Muscle of leg (tissue), 16 donors: ENCODE measurements at places on chromosomes 2 and 18.

DNA sequence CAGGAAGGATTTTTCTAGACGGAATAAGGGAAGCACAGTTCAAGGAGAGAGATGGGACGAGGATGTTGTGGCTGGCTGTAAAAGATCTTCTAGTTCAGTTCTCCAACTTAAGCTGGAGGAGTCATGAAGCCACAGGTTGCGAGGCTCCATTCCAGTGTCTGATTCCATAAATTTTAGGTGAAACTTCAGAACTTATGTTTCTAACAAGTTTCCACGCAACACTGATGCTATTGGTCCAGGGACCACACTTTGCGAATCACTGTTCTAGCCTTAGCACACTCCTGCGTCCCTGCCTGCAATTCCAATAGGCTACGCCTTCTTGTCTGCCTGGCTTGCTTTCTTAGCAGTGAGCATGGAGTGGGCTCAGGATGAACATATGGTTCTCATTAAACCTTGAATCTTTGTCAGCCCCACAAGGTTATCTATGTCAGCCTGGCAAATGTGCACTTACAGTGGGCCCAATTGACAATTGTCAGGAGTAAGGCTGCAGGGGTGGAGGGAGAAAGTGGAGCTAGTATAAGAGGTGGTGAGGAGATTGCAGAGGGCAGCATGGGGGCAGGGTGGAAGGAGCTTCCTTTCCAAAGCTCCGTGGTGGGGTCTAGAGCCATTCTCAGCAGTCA, 438.1 kb upstream of the ST6GAL2 start:
- peak; percentile 80 for DNase-seq

- peak; percentile 49 for DNase-seq
Measured at GRCh38 chr2:11534746-11535484, 1.1 kb downstream of the GREB1 start.

GRCh38 chr2:221999166-221999565, 299.6 kb downstream of the PAX3 start:
- no peak for DNase-seq

- peak; percentile 54 for DNase-seq
Measured at GRCh38 chr2:100730290-100730868, 89.6 kb upstream of the NPAS2 start.

GRCh38 chr2:216535454-216535995, 36.9 kb downstream of the RPL37A start:
- DNase-seq, result peak; percentile 69

DNA sequence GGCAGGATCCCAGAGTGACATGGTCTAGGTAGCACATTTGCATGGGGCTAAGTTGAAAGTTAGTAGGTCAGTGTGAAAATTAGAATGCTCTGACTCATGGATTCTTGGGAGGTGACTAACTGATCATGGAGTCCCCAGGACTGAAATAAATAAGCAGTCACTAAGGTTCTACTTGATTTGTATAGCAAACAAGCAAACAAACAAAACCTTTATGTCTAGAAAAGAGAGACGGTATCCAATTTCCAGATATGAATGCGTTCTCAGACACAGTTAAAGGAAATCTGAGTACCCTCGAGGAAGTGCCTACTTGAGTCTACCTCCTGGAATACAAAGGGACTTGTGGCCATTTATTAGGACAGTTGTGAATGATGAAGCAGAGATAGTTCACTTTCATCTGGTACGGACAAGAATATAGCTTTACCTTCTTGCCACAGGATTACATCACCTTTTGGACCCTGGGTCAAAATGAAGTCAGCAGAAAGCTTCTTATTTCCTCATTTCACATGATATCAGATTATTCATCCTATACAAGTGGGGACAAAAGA, 54.3 kb upstream of the AGPS start:
- no peak for DNase-seq

DNA sequence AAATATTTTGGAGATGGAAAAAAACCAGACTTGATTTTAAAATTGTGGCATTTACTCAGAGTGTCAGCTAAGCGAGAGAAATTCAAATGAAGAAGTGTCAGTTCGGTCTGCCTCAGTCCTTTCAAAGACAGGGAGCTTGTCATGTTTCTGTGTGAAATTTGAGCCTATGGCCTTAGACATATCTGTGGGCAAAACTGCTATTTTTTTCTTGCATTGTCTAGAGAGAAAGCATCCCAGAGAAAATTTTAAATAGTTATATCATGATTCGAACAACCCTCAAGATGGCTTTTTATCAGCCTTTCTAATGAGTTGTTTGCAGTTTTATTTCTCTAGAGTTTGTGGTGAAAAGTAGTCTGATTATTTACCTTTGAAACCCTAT, 50.2 kb upstream of the KCNE4 start:
- no peak for DNase-seq

- no peak for DNase-seq
Measured at GRCh38 chr2:119950966-119951365, 61.9 kb upstream of the EPB41L5 start.

GRCh38 chr2:185284696-185285095, 453.9 kb upstream of the FSIP2 start:
- no peak for DNase-seq

- DNase-seq, result peak; percentile 82
Measured at GRCh38 chr2:84881581-84882413, 913 bp upstream of the TRABD2A start.

GRCh38 chr2:20145497-20146193, 79.3 kb downstream of the SDC1 start:
- DNase-seq, result no peak

DNA sequence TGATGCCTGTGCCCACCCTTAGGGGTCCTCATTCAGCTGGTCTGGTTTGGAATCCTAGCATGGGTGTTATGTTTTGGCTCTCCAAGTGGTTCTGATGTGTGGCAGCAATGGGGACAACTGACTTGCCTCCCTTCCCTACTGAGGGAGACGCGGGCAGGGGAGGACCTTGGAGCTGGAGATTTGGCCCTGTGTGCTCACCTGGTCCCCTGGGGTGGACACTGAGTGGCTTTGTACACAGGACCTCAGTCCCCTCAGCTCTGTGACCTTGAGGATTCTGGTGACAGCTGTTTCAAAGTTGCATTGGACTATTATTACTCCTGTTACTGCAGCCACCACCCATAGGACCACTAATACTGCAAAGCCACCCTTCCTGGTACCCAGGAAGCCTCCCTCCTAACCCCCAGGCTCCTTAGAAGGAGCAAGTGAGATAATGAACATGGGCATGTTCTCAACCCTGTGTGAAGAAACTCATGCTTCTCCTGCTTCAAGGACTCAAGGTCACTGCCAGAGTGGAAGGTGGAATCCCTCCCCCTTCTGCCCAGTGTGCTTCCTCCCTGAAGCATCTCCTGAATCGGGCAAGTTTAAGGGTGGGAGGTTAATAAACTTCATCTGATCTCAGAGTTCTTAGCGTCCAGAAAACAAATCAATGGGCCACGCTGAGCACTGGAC, 26.5 kb downstream of the TMEM182 start:
- DNase-seq, result no peak

DNA sequence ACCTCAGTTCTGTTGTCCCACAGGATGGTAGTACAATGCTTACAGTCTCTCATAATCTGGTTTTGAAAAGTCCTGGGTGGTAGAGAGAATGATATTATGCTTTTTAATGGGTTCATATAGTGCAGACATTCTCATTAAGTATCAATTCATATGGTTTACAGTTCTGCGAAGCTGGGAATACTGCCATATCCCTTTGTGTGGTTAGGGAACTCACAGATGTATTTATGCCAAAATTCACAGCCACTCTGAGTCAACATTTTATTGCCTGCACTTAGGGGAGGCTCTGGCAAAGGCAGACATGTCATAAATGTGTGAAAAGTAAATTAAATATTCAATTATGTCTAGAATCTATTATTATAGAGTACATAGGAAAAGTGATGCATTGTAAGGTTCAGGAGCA, 808.2 kb downstream of the SUCLG1 start:
- peak; percentile 34 for DNase-seq

DNA sequence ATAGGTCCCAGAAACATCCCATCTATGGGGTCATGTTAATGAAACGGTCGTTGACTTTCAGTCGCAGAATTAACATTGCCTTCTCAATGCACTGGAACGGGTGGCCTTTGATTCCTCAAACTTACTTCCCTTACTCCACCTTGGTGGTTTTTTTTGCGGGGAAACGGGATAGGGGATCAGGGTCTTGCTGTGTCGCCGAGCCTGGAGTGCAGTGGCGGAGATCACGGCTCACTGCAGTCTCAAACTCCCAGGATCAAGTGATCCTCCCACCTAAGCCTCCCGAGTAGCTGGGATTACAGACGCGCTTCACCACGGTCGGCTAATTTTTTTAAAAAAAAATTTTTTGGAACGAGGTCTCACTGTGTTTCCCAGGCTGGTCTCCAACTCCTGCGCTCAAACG, 754 bp downstream of the ATG16L1 start:
- peak; percentile 11 for DNase-seq

GRCh38 chr2:187125318-187125717, 276.3 kb upstream of the ZSWIM2 start:
- DNase-seq, result peak; percentile 78

DNA sequence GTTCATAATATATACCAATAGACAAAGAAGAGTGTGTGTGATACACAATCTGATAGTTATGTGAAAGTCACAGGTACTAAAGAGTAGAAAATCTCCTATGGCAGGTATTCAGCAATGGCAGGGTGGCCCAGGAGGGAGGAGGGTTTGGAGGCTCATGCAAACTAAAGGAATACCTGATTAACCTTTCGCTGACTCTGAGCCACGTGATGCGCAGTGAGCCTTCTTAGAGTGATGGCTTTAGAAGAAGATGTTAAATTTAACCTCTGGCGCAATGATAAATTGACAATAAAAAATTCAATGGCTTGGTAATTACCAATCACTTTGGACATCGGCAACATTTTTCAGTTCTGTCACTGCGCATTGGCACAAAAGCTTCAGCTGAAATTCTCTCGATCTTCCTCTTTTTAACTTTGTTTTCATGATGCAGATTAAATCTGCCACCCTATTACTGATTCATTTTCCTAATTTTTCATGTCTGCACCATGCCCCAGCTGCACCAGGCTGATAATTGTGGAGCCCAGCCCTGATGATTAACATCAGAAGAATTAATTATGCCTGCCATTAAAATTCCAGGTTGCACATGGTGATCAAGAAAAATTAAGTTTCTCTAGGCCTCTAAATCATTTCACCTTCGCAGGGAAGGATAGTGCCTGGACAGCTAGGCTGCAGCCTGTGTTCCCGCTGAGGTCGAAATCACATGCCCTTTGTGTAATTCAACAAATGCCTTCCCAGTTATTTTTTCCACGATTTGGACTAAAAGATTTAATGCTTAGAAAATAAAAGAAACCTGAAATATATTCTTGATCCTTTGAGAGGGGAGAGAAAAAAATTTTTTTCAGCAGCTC, 250.6 kb upstream of the HNRNPA3 start:
- DNase-seq, result no peak

DNA sequence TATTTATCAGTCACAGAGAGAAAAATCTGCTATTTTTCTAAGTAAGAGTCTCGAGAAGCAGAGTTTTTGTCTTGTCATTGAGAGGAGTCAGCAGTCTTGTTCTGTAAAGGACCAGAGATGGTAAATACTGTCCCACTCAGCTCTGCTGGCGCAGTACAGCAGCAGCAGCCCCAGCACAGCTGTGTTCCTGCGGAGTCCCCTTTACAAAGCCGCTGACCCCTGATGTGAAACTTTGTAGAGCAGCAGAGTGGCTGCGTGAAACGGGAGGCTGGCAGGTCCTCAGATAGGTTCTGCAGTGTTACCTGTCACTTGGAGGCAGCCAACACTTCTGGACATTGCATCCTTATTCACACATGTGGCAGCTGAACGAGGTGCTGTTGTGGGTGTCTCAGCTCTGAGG, 45.2 kb downstream of the TMEM185B start:
- no peak for DNase-seq

DNA sequence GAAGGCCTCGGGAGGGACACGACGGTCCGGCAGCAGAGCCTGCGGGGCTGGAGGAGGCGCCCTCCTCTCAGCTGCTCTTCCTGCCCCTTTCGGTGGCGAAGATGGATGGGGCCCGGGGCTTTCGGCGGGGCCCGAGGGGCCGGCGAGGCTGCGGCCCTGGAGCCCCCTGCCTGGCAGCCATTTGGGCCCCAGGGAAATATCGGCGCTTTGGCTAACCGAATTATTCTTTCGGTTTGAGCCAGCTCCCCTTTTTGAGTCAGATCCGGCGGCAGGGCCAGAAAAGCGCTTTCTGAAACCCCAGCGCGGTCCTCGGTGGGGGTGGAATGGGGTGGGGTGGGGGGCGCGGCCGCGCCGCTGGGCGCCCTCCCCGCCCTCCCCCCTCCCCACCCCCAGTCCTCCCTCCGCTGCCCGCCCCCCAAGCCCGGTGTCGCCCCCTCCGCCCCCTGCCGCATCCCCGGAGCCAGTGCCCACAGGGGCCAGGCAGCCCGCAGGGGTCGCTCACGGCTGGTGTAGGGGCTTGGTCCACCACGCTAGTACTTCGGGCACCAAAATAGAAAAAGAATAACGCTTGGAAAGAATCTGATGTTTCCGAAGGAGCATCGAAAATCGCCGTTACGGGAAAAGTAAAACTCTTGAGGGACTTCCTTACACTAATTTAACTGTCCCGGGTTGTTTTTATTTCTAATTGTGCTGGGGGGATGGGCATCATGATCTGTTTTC, 9.1 kb upstream of the ARID5A start:
- peak; percentile 70 for DNase-seq

- no peak for DNase-seq
Measured at GRCh38 chr2:240514631-240515030, 43.2 kb downstream of the ANKMY1 start.

- no peak for DNase-seq
Measured at GRCh38 chr18:63099848-63100629, 219.5 kb downstream of the BCL2 start.

DNA sequence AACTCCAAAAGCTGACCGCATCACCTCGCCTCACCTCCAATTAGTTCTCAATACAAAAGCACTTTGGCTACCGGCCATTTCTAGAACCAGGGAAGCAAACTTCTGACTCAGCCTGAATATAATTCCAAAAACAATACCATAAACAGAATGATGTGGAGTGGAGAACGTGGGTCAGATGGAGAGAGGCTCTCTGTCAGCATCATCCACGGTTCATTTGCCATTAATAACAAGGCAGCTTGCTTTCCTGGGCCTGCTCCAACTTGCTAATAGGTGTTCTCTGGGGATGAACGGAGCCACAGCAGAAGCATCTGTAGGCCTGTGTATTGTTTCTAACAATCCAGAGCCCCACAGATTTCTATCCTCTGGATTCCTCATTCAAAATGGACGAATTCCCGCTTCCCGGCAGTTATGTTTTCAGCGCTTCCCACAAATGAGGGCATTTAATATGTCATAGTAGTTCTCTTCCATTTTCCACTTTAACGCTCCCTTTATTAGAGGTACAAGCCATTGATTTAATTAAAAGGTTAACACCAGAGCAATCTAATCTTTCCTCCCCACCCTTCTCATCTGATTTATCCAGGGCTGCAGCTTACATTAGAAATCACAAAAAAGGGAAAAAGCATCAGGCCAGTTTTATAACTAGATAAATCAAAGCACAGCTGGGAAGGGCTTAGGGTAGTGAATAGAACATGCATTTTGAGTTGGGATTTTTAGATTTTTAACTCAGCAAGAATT, 23.2 kb upstream of the CNTNAP5 start:
- peak; percentile 82 for DNase-seq

- no peak for DNase-seq
Measured at GRCh38 chr2:30149976-30150375, 3.2 kb downstream of the YPEL5 start.

GRCh38 chr2:168662651-168663208, 139.7 kb upstream of the NOSTRIN start:
- no peak for DNase-seq
